NCI-H1092 (cell line): ENCODE measurements at places on chromosomes 2 and 18.

GRCh38 chr18:13368080-13368813, 149.7 kb downstream of the LDLRAD4 start:
- DNase-seq: no peak

GRCh38 chr18:58501066-58501896, 127.6 kb downstream of the ALPK2 start:
- no peak for DNase-seq

GRCh38 chr18:74942319-74942910, 266.5 kb downstream of the PTGR3 start:
- no peak for DNase-seq

DNA sequence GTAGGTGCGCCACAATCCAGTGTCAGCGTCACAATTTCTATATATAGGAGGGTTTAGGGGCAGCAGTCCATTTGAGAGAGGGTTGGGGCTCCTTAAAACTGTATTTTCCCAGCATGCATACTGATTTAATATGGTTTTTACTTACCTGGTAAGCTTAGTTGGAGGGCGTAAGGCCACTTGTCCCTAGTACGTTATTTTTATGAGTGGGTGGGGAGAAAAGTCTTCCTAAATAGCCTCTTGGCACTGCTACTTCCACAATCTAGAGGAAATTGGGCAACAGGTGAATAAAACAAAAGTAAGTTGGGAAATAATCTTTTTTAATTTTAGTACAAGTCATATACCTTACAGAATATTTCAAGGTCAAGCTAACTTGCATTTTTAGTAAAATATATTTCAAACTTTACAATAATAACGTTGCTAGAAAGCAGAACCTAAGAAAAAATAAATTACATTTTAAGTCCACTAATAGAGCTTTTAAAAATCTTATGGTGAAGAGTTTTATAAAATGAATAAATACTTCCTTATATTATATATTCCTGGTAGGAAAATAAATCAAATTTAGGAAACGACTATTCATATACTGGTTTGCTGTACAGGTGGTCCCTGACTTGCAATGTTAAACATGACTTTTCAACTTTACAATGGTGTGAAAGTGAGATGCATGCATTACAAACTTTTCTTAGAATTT, 20.9 kb downstream of the DHRS9 start:
- no peak for DNase-seq

GRCh38 chr2:207260021-207260420, 94.3 kb upstream of the KLF7 start:
- no peak for DNase-seq

- DNase-seq: no peak
These were observed 156.1 kb upstream of the PIEZO2 start for GRCh38 chr18:11305507-11305906.

- DNase-seq: no peak
These were observed 160.5 kb upstream of the KCNJ3 start for GRCh38 chr2:154537843-154538450.

GRCh38 chr18:7567474-7568425, 634 bp downstream of the PTPRM start:
- DNase-seq: no peak

DNA sequence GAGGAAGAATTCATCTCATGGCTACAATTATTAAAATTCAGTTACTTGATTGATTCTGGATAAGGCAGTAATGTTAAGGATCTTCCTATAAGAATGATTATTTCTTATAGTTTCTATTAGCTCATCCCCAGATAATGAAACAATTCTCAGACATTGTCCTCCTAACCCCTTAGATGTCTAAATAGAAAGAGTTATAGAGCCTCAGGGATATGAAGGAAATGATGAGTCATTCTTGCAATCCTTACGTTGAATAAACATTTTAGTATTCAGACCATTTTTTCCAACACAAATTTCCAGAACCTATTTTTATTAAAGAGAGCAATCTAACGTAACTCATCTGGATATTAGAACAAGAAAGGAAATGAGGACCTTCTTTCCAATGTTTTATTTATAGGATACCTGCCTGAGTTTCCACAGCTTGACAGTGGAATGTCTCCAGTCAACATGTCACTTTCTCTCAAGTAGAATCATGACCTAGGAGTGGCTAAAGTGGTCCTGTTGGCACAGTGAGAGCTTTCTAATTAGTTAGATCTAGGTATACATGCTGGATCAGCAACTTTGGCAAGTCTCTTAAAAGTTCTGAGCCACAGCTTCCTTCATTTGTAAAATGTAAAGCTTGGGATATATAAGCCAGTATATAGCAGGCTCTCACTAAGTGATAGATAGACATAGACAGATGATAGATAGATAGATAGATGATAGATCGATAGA, 88.0 kb upstream of the RAB27B start:
- DNase-seq: no peak

DNA sequence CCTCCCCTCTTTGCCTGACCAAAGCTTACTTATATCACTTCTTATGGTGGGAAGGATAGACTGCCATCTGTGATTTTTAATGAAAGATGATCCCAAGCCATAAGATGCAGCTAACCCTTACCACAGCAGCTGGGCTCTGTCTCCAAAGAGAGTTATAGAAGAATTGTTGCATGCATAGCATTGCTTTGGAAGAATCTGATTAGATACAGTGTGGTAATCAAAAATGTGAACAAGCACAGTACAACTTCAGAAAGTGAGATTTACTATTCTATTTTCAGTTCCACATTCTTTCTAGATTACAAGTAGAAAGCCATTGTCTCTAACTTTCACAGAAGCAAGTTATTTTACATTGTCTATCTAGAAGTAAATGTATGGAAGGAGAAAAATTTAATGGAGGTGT, 129.0 kb upstream of the ACVR2A start:
- DNase-seq: no peak

DNA sequence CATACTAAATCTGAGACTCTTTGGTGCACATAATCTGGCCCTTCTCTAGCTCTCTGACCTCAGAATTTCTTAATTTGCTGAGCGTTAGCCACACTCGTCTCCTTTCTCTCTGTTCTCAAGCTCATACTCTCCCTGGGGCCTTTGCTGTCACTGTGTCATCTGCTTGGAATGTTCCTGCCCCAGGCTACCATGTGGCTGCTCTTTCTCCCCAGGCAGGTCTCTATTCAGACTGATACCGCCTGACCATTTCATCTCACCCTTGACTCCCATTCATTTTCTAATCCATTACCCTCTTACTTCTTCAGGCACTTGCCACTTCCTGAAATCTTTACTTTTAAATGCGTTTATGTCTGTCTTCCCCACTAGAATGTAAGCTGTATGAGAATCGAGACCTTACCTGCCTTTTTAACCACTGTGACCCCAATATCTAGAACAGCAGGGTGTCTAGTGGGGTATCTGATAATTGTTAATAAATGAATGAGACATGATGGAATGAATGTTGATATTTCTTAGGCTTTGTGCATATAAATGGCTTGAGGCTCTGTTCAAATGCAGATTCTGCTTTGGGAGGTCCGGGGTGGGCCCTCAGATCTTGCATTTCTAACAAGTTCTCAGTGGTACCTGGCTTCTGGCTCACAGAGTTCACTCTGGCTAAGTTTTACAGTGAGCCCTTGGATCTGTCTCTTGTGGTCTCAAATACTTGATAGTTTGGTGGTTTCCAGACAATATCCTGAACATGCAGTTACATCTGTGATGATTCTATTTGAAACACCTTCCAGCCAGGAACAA, 89.9 kb upstream of the EPC2 start:
- DNase-seq: no peak

- DNase-seq: no peak
These were observed 206.0 kb downstream of the NCK2 start for GRCh38 chr2:105950521-105951383.

GRCh38 chr2:132400169-132400900, 16.3 kb upstream of the GPR39 start:
- no peak for DNase-seq

DNA sequence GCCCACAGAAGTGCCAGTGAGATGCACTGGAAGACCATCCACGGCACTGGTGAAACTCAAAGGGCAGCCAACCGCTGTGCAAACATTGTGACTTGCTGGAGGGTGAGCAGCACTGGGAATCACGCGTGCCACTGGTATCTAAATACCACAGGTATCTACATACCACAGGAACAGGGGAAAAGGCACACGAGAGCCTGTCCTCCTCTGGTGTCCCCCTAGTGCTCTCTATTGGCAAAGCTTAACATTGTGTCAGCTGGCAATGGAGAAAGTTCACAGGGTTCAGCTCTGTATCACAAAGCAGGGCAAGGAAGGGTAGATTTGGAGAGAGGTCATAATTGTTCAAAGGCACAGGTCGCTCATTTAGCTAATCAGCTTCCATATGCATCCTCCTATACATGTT, 12.6 kb upstream of the SEC11C start:
- no peak for DNase-seq

- DNase-seq: no peak
These were observed 60.4 kb upstream of the SEC11C start for GRCh38 chr18:59079264-59079663.

GRCh38 chr18:22634464-22634863, 216.7 kb upstream of the CTAGE1 start:
- no peak for DNase-seq

- DNase-seq: no peak
These were observed 68.1 kb upstream of the PELI1 start for GRCh38 chr2:64212346-64212745.

DNA sequence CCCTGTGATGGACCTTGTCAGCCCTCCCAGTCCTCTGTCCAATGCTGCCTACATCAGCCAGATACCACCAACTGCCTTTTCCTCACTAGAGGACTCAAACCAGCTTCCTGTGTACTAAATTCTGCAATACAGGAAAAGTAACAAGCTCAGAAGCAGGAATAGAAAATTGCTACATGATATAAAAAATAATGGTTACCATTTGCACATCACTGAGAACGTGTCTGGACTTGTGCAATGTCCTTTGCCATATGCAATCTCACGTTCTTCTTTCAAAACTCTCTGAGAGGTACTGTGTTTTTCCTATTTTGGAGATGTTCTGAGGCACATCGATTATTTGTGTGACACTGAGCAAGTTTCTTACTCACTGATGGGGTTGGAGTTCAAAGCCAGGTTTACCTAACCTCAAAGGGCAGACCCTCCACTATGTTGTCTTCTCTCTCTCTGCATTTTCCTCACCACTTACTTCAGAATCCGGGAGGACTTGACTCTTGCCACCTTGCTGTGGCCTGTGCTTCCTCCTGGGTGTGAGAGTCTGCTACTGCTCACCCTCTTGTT, 12.1 kb downstream of the UPP2 start:
- no peak for DNase-seq

DNA sequence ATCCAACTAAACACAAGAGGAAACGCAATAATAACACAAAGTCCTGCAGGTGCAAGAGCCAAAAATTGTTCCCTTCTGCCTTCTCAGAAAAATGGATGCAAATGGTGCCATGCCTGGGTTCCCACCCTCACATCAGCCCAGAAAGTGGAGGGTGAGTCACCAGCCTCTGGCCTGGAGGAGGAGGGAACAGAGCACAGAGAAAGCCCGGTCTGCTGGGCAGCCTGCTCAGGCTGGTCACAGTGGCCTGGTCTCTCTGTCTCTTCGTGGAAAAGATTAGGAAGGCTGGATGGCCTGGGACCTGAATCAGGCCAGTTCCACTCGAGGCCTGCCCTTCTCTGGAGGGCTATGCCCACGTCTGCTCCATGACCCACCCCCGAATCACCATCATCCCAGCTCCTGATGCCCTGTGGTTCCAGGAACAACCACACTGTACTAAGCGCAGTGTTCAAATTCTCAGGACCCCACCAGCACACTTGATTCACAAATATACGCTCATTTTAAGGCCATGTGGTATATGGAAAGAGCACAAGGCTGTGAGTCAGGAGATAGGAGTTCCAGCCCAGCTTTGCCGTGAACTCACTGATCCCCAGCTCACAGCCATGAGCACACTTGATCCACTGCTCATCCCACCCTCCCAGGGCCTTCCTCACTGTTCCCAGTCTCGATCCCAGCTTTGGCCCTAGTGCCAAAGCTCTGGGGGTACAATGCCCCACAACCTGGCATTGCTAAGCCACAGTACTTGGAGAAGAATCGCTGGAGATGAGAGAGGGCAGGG, 82.1 kb downstream of the ZBTB7C start:
- DNase-seq: no peak

GRCh38 chr2:235447210-235447609, 46.6 kb upstream of the AGAP1 start:
- no peak for DNase-seq

DNA sequence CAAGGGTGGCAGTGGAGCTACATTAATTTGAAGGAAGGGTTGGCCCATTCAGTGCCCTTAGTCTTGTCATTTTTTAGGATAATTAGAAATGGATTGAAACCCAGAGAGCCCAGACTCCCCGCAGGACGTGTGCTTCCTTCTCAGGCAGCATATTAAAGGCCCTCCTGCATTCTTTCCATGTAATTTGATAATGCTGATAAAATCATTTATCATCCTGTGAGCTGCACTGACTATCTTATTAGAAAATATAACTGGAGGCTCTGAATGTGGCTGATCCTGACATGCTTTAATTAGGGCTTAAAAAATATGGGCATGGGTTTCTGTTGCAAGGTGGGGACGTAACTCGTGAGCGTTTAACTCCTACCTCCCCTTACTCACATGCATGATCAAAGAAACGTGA, 148.1 kb downstream of the ACKR3 start:
- no peak for DNase-seq

GRCh38 chr2:73253400-73253799, 19.3 kb downstream of the CCT7 start:
- no peak for DNase-seq

DNA sequence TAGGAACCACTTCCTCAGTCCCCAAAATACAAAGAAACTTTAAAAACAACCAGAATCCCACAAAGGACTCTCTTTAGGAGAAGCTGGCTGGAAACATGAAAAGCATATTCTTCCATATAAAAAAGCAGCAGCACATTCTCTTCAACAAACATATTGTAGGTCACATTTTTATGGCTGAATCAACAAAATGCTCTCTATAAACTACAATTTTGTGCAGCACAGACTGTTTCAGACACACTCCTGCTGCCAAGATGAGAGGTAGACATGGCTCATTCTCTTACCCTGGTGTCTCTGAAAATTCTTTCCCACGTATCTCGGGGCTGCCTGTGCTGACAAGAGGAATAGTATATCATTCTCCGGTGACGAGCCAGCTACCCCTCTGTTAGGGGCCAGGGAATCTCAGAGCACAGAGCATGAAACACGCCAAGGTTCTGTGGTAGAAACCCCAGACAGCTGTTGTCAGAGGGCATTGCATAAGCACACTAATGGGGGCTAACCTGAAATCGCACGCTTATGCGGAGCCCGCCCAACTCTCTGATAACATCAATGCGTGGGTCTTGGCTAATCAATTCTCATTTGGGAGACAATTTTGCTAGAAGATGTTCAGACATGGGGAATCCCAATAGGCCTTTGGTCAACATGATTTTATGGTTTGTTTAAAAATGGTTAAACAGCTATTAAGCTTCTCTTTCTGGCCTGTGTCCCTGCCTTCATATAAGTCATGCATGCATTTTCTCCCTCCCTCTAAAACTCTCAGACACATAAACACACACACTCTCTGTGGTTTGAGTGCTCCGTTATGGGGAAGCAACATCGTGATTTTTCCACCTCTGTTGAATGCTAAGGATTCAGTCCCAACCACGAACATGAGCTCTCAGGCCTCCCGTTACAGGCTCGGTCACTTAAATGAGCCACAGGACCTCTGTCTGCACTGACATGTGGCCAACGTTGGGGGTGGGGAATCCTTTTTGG, 177.5 kb downstream of the INO80D start:
- no peak for DNase-seq

- DNase-seq: no peak
These were observed 51.2 kb upstream of the NOSTRIN start for GRCh38 chr2:168751104-168751740.

GRCh38 chr2:50650403-50650810, 381.5 kb downstream of the NRXN1 start:
- no peak for DNase-seq

GRCh38 chr18:63523660-63524059, 18.5 kb upstream of the SERPINB12 start:
- no peak for DNase-seq
